Tibial artery (tissue), 4 donors: ENCODE measurements at places on chromosomes 1 and 21.
A peak's percentile ranks its signal among the peaks of the same experiment; 100 is the strongest.

DNA sequence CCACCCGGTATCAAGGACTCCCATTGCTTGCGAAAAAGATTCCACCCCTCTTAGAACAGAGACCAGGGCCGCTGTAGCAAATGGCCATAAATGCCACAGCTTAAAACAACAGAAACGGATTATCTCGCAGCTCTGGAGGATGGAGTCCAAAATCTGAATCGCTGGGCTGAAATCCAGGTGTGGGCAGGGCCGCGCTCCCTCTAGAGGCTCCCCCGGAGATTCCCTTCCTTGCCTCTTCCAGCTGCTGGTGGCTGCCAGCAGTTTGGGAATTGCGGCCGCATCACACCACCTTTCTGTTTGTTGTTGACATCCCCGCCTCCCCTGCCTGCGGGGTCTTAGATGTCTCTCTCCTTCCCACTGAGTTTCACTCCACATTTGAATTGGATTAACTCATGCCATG is 15.6 kb downstream of the PDE9A start:
- no peaks in the 10 kb centered on the region for H3K36me3 ChIP-seq
- peaks cover 38% of the 10 kb centered on the region for H3K27me3 ChIP-seq
- H3K27ac ChIP-seq = no peak overlapping the region

- H3K36me3 ChIP-seq = no peaks in the 10 kb centered on the region
- H3K4me1 ChIP-seq = peaks cover 41% of the 10 kb centered on the region
- peak overlapping the region; percentile 10 for H3K4me3 ChIP-seq
- peak overlapping the region; percentile 61 for H3K27ac ChIP-seq
- peak; percentile 82 for DNase-seq
- H3K27me3 ChIP-seq = no peaks in the 10 kb centered on the region
Measured at GRCh38 chr1:38138498-38139233, 92.1 kb upstream of the POU3F1 start.

GRCh38 chr1:236407059-236407458 is 13.0 kb downstream of the EDARADD start:
- no peaks in the 10 kb centered on the region for H3K36me3 ChIP-seq
- DNase-seq = no peak
- no peak overlapping the region for H3K27ac ChIP-seq
- H3K4me3 ChIP-seq = no peak overlapping the region
- no peaks in the 10 kb centered on the region for H3K4me1 ChIP-seq
- no peaks in the 10 kb centered on the region for H3K27me3 ChIP-seq

- H3K4me3 ChIP-seq = no peak overlapping the region
- DNase-seq = no peak
- H3K27ac ChIP-seq = no peak overlapping the region
- H3K27me3 ChIP-seq = no peaks in the 10 kb centered on the region
Measured at GRCh38 chr1:50739125-50739524, 220.9 kb downstream of the FAF1 start.

- peak overlapping the region; percentile 91 for H3K27ac ChIP-seq
- peak overlapping the region; percentile 90 for H3K4me3 ChIP-seq
- H3K4me1 ChIP-seq = peaks cover 12% of the 10 kb centered on the region
- H3K36me3 ChIP-seq = no peaks in the 10 kb centered on the region
- peak; percentile 70 for DNase-seq
Measured at GRCh38 chr1:23168079-23168444, 594 bp downstream of the LUZP1 start.

GRCh38 chr1:51421964-51422363 is 91.6 kb upstream of the TTC39A start:
- no peak overlapping the region for H3K27ac ChIP-seq
- no peaks in the 10 kb centered on the region for H3K27me3 ChIP-seq
- no peak for DNase-seq
- H3K4me3 ChIP-seq = no peak overlapping the region
- H3K36me3 ChIP-seq = peaks cover 21% of the 10 kb centered on the region
- peaks cover 42% of the 10 kb centered on the region for H3K4me1 ChIP-seq
